ENCODE measurements at places on chromosomes 16 and 17. TPM values are rescaled to one million over a fixed set of nuclear protein-coding genes. Genes with fewer than 3 reads are reported as not detected.
A peak's percentile ranks its signal among the peaks of the same experiment; 100 is the strongest.

MYH8 gene
- total RNA-seq, result not detected

DNA sequence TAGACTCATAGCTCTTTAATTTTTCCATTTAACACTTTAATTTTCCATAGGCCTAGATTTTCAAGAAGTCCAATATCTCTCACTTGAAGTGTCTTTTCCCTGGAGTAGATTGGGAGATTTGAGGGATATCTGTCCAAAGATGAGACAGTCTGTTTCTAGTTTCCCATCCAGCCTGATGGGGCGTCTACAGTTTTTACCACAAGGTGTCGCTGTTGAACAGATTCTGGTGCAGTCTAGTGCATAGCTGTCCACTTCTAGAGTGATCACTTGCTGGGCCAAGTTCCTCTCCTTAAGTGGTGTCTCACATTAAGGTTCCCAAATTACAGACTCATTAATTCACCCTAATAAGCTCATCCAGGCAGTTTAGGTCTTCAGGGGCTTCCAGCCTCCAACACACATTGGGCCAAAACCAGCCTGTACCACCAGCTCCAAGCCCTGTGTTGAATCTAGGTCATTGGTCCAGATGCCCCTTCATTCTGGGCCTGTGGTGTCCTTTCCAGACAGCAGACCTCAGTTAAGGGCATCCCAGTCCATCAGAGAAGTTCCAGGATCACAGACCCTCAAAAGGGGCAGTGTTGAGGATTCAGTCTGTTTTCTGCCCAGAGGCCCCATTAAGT, 9.4 kb downstream of the SNX20 start:
- no peak overlapping the region for H3K4me3 ChIP-seq
- DNase-seq, result no peak
- H3K27me3 ChIP-seq, result no peaks in the 10 kb centered on the region
- no peaks in the 10 kb centered on the region for H3K36me3 ChIP-seq

CKLF gene
- total RNA-seq, result 36.2 TPM

SLFN13 gene
- total RNA-seq, result 13.7 TPM

PRSS21 gene
- total RNA-seq, result not detected

DNA sequence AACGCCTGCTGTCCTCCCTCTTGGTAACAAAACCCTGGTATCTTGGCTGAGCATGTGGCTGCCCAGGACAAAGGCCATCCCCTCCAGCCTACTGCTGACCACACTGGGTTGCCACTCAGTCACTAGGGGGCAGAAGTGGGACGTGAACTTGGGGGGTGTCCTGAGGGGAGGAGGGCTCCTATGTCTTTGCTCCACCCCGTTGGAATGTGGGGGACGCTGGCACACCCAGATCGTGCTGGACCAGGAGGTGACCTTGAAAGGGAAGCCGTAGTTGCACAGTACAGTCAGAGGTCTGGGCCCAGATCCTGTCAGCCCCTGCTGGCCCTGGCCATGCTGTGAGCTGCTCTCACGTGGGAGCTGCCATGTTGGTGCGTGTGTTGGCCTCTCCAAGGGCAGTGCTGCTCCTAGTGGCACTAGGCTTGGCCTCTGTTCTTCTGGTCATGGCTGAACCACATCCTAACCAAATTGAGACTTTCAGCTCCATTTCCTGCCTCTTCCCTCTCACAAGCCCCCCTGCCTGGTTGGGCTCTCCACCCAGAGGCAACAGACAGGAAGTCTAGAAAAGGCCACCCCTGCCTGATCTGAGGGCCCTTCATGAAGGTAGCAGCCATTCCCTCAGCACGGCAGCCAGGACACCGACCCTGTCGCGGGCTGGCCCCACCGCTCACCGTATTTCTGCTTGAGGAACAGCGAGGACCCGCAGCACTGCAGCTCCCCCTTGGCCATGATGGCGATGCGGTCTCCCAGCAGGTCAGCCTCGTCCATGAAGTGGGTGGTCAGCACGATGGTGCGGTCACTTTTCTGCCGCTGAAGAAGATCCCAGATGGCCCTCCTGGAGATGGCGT, 29.0 kb upstream of the RNPS1 start:
- no peak overlapping the region for H3K4me3 ChIP-seq
- H3K27me3 ChIP-seq, result no peaks in the 10 kb centered on the region
- no peaks in the 10 kb centered on the region for H3K36me3 ChIP-seq
- no peaks in the 10 kb centered on the region for H3K4me1 ChIP-seq
- DNase-seq, result no peak

NPIPB9 gene
- 19.4 TPM for total RNA-seq

- no peak overlapping the region for H3K4me3 ChIP-seq
- peak overlapping the region; percentile 91 for H3K27ac ChIP-seq
- H3K27me3 ChIP-seq, result no peaks in the 10 kb centered on the region
- peaks cover 34% of the 10 kb centered on the region for H3K4me1 ChIP-seq
- DNase-seq, result no peak
Observed at GRCh38 chr16:30096862-30097563, 1.0 kb upstream of the YPEL3 start.

DNA sequence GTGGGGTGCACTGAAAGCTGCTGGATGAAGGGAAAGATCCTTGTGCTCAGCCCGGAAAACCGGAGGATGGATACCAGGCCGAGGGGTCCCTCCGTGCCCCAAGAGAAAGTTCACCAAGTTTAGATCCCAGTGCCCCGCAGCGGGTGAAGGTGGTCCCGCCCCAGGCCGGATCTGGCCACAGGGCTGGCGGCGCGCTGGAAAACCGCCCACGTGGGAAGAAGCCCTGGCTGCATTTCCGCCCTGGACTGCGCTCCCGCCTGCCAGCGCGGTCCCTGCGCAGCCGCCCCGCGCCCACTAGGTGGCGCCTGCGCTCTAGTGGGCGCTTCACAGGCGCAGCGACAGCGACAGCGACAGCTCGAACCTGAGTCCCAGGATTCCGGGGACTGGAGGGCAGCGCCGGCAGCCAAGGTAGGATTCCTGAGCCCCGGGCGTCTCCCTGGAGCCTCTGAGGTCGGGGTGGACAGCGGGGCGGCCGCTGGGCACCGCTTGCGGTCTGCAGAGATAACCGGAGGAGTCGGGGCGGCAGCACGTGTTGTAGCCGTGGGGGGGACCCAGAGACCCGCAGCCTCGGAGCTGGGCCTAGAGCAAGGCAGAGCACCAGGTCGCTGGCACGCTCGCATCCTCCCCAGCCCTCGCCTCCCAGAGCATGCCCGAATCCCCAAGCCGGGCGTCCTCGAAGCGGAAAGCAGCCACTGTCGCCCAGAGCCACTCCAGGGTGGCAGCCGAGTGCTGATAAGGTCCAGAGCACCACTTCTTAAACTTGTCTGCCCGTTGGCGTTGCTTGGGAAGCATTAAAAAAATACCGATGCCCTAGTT, at the start of gene CHD9:
CHD9 (plus strand) TSS at position 322 of the 816 bp plus-strand sequence. CDS start 101,099 bp downstream, outside the sequence.
- H3K4me1 ChIP-seq, result peaks cover 21% of the 10 kb centered on the region
- DNase-seq, result peak; percentile 87
- H3K36me3 ChIP-seq, result no peaks in the 10 kb centered on the region
- peak within 1 kb of the TSS; percentile 62 for H3K4me3 ChIP-seq
- H3K27me3 ChIP-seq, result no peaks in the 10 kb centered on the region

KRT36 gene
- total RNA-seq, result not detected

DNA sequence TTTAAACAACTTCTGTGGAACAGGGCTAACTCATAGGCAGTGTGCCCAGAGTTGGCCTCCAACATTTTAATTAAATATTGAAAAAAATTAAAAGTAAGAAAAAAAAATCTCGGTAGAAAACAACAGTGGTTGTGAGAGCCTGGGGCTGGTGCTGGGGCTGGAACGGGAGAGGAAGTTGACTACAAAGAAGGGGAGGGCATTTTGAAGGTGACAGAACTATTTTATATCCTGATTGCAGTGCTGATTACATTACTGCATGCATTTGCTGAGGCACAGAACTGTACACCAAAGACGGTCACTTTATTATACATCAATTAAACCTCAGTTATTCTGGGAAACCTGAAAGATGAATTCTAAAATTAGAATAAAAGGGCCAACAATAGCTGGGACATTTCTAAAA, 142.5 kb downstream of the PARN start:
- peaks cover 18% of the 10 kb centered on the region for H3K4me1 ChIP-seq
- peak; percentile 19 for DNase-seq
- H3K4me3 ChIP-seq, result no peak overlapping the region
- H3K36me3 ChIP-seq, result no peaks in the 10 kb centered on the region

MGRN1 gene
- total RNA-seq, result 94.9 TPM

GRCh38 chr17:40349477-40349894, 15.1 kb downstream of the GJD3 start:
- peaks cover 77% of the 10 kb centered on the region for H3K4me1 ChIP-seq
- no peaks in the 10 kb centered on the region for H3K27me3 ChIP-seq
- H3K27ac ChIP-seq, result peak overlapping the region; percentile 94
- H3K4me3 ChIP-seq, result no peak overlapping the region
- H3K36me3 ChIP-seq, result peaks cover 10% of the 10 kb centered on the region

COIL gene
- total RNA-seq, result 10.1 TPM

DNA sequence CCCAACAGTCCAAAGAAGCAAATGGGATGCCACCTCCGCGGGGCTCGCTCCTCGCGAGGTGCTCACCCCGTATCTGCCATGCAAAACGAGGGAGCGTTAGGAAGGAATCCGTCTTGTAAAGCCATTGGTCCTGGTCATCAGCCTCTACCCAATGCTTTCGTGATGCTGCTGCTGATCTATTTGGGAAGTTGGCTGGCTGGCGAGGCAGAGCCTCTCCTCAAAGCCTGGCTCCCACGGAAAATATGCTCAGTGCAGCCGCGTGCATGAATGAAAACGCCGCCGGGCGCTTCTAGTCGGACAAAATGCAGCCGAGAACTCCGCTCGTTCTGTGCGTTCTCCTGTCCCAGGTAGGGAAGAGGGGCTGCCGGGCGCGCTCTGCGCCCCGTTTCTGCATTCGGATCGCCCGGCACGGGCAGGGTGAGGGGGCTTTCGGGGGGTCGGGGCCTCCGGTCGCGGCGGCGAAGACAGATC, at the start of gene CDH13:
CDH13 (plus strand) TSS at position 179 of the 471 bp plus-strand sequence.
- no peak for DNase-seq
- H3K4me3 ChIP-seq, result peak within 1 kb of the TSS; percentile 30
- H3K27ac ChIP-seq, result peak within 1 kb of the TSS; percentile 41

GRCh38 chr16:67649494-67649931, 4.6 kb downstream of the CARMIL2 start:
- no peak overlapping the region for H3K4me3 ChIP-seq
- H3K36me3 ChIP-seq, result no peaks in the 10 kb centered on the region
- no peak for DNase-seq
- H3K27ac ChIP-seq, result no peak overlapping the region

DNA sequence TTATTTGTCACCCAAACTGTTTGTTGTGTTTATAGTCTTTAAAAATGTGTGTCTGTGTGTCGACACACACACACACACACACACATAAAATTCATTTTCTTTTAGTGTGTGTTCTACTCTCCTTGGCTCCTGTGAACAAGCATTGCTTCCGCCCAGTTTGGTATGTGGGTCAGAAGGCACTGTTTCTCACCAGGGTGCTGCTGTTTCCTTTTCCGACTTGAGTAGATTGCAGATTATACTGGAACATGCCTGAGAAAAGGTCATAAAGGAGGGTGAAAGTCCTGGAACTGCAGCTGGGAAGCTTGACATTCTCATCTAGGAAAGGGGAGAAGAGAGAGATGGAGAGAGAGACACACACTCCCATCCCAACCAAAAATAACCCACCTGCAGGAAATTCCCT, 330.3 kb downstream of the BCAS3 start:
- no peaks in the 10 kb centered on the region for H3K27me3 ChIP-seq
- H3K27ac ChIP-seq, result peak overlapping the region; percentile 15
- peak; percentile 48 for DNase-seq

DNA sequence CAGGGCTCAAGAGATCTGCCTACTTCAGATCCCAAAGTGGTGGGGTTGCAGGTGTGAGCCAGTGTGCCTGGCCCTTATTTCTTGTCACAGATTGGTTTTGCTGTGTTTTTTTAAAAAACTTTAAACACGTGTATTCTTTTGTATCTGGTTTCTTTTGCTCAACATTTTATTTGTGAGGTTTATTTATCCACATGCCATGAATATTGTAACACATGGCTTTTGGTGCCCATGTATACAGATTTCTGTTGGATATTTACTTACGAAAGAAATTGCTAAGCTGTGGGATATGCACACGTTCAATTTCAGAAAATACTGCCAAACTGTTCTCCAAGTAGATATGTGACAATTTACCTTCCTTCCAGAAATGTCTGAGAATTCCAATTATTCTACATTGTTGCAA, 18.7 kb upstream of the IL34 start:
- H3K4me3 ChIP-seq, result no peak overlapping the region
- H3K27ac ChIP-seq, result no peak overlapping the region

GRCh38 chr16:21568502-21569189, 30.7 kb upstream of the METTL9 start:
- H3K36me3 ChIP-seq, result no peaks in the 10 kb centered on the region
- DNase-seq, result peak; percentile 4
- H3K27me3 ChIP-seq, result no peaks in the 10 kb centered on the region
- H3K4me1 ChIP-seq, result no peaks in the 10 kb centered on the region
- H3K4me3 ChIP-seq, result no peak overlapping the region

CA4 gene
- total RNA-seq, result 15.7 TPM

LAT gene
- total RNA-seq, result 5.6 TPM

- no peaks in the 10 kb centered on the region for H3K4me1 ChIP-seq
- no peaks in the 10 kb centered on the region for H3K27me3 ChIP-seq
- H3K36me3 ChIP-seq, result no peaks in the 10 kb centered on the region
Observed at GRCh38 chr17:9419932-9420453, 155.6 kb downstream of the STX8 start.

DNA sequence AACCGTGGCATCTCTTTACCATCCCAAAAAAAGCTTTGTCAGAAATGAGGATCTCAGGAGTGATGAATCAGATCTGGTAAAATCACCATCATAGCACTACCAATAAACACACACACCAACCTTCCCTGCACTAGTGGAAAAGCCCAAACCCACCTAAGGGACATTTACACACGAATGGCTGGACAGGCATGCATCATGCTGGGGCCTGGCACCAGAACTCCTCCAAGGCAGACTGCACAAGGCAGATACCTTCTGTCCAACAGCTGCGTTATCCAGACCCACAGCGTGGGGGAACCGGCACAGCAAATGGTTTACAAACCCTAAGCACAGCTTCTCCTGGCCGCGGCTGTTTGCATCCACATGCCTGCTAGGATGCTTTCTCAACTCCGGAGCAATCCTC, 2.8 kb downstream of the ASIC2 start:
- H3K36me3 ChIP-seq, result no peaks in the 10 kb centered on the region
- no peak overlapping the region for H3K4me3 ChIP-seq
- DNase-seq, result no peak
- peaks cover 57% of the 10 kb centered on the region for H3K27me3 ChIP-seq

- no peaks in the 10 kb centered on the region for H3K36me3 ChIP-seq
- DNase-seq, result peak; percentile 81
- peaks cover 27% of the 10 kb centered on the region for H3K4me1 ChIP-seq
- H3K4me3 ChIP-seq, result peak within 1 kb of the TSS; percentile 57
Observed at GRCh38 chr17:63476854-63477479, at the start of gene ACE. Gene ACE, plus strand, starts transcription at chr17:63477061. Its CDS starts 34 bp downstream, at chr17:63477095.

TBC1D3C gene
- total RNA-seq, result not detected

DNA sequence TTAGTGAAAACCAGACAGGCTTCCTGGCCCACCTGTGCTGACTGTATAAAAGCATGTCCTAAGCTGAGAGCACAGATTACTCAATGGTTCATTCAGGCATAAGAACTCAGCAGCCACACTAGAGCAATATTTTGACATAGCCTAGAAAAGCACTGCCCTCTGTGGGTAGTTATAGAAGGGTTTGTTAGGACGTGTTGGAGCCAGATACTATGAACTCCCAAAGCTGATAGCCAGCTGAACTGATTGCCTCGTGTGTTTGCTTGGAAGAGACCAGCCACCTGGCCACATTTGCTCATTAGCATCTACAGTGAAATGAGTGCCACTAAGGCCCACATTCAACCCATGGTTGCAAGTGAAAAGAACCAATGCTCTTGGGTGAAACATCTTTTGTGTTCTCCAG, 30.8 kb upstream of the ABCA5 start:
- no peak overlapping the region for H3K4me3 ChIP-seq
- no peaks in the 10 kb centered on the region for H3K4me1 ChIP-seq
- H3K27me3 ChIP-seq, result no peaks in the 10 kb centered on the region
- H3K36me3 ChIP-seq, result no peaks in the 10 kb centered on the region

- no peak overlapping the region for H3K4me3 ChIP-seq
- no peaks in the 10 kb centered on the region for H3K27me3 ChIP-seq
- H3K4me1 ChIP-seq, result peaks cover 9% of the 10 kb centered on the region
- no peak overlapping the region for H3K27ac ChIP-seq
Observed at GRCh38 chr17:75506134-75506533, 9.2 kb downstream of the CASKIN2 start.
